ENCODE measurements at places on chromosomes 3 and 15.
A peak's percentile ranks its signal among the peaks of the same experiment; 100 is the strongest.

GRCh38 chr3:50749822-50750221, 75.1 kb downstream of the DOCK3 start:
- no peak for DNase-seq

DNA sequence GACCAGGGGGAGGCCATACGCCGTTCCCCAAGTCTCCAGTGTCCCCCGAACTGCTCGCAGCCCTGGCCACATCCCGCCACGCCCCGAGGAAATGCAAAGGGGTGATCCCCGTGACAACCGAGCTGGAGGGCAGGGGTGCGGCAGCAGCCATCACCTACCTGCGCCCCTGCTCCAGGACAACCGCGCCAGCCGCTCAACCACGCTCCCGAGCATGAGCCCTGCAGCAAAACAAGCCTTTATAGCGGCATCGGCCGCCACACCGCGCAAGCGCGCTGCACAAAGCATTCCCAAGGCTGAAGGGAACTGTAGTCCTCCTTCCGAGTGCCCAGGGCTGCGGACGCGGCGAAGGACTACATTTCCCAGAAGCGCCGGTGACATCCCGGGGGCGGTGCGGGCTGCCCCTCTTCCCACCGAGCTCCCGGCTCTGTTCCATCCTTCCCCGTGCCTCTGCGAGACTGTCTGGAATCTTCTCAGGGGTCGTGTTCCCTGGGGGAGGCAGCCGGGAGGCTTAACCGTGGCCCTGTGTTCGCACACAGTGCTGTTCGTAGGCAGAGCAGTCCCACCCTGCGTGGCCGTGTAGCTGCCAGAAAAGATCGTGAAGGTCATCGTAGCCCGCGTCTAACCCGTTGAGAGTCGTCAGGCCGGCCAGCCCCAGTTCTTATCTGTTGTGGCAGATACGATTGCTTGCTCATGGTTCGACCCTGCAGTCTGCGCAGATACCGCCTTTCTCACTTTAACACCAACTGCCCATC, at the start of gene ABCC5:
TSS of gene ABCC5 (minus strand) at position 213 of the 752 bp plus-strand sequence. CDS start 3,492 bp downstream, outside the sequence.
- peak; percentile 97 for DNase-seq

DNA sequence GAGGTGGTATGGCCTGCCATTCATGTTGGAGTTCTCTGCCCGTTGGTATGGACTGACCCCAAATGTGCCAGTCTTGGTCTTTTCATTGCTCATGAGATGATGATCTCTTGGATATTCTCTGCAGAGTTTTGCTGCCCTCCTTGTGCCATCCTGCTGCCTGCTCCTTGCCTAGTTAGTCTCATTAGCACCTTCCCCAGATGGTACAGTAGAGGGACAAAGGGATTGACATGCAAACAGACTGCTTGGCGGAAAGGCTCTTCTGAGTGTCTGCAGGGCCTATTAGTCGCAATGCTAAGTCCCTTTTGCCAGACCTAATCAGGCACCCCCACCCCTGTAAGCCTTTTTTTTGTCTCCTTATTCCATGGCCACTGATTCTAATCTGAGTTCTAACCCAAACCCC, 90.6 kb downstream of the ARNT2 start:
- no peak for DNase-seq

GRCh38 chr3:183812761-183813445, 12.5 kb downstream of the MAP6D1 start:
- DNase-seq, result no peak

GRCh38 chr3:32817257-32817557, 590 bp upstream of the TRIM71 start:
- peak; percentile 44 for DNase-seq

GRCh38 chr15:25937796-25938195, 74.7 kb upstream of the ATP10A start:
- DNase-seq, result no peak

GRCh38 chr15:67735896-67736295, 89.4 kb upstream of the SKOR1 start:
- DNase-seq, result no peak

GRCh38 chr3:50237133-50237651, 1.2 kb downstream of the GNAI2 start:
- DNase-seq, result peak; percentile 61

DNA sequence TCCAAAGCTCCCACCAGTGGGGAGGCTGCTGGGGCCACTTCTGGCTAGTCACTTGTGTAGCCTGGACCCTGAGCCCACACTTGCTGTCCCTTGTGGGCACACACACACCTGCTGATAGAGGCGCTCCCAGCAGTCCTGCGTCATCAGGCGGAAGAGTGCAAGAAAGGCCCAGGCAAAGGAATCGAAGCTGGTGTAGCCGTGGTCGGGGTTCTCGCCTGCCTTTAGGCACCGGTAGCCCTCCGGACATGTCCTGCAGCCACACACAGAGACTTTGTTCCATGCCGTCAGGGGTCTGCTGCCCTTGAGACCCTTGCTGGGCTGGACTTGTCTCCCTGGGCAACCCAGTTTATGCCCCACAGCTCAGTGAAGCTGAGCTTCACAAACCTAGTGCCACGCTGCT, 42.9 kb downstream of the SCN5A start:
- no peak for DNase-seq

DNA sequence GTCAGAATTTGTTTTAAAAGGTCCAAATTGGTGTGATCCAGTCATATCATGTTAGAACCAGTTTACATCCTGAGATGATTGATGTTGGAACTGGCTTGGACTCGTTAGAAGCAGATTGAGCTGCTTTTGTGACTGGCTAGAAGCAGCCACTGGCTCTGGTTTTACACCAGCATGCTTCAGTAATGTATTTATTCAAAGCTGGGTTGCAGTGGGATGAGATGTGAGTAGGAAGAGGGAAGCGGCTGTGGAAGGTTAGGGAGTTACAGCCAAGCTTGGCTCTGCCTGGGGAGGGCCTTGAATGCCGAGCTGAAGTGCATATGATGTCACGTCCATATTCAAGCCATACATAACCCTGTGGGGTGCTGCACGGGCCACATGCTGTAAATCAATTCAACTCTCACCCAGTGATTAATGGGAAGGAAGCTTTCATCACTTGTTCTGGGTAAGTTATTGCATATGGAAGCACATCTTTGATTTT, 104.0 kb upstream of the SMAD3 start:
- DNase-seq, result no peak

- DNase-seq, result no peak
These were observed 29.6 kb downstream of the MSL2 start for GRCh38 chr3:136166507-136166906.

DNA sequence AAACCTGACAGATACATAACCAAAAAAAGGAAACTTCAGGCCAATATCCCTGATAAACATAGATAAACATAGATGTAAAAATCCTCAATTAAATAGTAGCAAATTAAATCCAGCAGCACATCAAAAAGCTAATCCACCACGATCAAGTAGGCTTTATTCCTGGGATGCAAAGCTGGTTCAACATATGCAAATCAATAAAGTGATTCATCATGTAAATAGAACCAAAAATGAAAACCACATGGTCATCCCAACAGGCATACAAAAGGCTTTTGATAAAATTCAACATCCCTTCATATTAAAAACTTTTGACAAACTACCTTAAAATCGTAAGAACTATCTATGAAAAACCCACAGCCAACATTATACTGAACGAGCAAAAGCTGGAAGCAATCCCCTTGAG, 882.2 kb downstream of the NTRK3 start:
- no peak for DNase-seq

- DNase-seq, result no peak
These were observed 12.8 kb downstream of the AHSG start for GRCh38 chr3:186625600-186626042.

DNA sequence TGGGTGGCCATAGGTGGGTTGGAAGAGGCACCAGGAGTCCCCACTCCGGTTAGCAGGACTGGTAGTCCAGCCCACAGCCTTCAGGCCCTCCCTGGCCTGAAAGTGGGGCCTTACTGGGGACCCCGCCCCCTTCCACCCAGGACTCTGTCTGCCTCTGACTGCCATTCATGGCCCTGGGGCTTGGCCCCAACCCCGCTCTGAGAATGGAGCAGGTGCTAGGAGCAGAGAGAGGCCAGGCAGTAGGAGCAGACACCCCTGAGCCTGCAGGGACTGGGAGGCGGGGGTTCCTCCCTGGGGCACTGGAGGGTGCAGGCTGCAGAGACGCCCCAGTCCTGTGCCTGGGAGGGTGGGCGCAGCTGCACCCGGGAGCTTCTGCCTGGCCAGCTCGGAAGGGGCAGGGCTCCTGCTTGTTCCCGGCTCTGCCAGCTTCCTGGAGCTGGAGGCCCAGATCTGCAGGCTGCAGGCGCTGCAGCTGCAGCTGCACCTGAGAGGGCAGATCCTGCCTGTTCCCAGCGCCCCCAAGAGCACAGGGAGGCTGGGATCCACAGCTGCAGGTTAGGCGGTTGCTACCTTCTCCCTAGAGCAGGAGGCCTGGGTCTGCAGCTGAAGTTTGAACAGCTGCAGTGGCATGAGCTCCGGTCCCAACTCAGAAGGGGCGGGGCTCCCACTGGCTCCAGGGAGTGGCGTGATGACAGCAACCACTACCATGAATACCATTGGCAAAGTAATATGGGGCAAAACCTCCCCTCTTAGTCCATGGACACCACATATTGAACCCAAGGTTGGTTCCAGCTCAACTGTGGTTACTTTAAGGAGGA, 194.7 kb downstream of the SQOR start:
- DNase-seq, result no peak

DNA sequence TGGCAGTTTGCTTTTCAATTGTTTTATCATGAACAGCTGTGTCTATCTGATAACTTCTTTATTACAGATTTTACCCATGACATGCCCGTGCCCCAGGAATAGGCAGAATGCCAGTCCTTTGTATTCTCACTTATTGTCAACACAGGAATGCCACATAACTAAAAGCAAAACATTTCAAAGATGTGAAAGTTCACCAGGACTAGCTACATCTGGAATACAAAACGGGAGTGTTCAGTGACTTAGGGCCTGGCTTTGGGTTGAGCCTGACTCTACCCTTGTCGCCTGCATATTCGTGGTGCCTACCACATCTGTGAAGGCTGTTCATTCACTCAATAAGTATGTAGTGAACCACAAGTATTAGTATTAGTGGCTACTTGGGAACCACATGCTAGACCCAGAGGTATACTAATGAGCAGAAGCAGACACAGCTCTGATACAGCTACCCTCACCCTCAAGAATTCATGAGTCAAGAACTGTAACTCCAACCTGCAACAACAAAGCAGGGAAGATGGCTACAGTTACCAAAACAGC, 2.9 kb downstream of the TNFSF10 start:
- DNase-seq, result peak; percentile 51

DNA sequence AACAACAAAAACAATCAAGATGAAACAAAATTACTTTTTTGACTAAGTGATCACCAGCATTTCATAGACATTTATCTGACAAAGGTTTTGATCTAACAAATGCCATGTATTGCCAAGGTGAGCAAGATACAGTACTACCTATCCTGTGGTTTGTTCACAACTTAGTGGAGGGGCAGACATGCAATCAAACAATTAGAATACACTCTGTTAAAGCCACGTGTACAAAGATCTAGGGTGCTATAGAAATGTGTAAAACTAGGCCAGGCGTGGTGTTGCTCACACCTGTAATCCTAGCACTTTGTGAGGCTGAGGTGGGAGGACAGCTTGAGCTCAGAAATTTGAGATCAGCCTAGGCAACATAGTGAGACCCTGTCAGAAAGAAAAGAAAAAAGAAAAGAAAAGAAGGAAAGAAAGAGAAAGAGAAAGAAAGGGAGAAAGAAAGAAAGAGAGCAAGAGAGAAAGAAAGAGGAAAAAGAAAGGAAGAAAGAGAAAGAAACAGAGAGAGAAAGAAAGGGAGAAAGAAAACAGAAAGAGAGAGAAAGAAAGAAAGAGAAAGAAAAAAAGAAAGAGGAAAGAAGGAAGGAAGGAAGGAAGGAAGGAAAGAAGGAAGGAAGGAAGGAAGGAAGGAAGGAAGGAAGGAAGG, 1.4 kb upstream of the TRIM69 start:
- no peak for DNase-seq

GRCh38 chr3:195025056-195025883, 245.7 kb downstream of the XXYLT1 start:
- DNase-seq, result no peak

DNA sequence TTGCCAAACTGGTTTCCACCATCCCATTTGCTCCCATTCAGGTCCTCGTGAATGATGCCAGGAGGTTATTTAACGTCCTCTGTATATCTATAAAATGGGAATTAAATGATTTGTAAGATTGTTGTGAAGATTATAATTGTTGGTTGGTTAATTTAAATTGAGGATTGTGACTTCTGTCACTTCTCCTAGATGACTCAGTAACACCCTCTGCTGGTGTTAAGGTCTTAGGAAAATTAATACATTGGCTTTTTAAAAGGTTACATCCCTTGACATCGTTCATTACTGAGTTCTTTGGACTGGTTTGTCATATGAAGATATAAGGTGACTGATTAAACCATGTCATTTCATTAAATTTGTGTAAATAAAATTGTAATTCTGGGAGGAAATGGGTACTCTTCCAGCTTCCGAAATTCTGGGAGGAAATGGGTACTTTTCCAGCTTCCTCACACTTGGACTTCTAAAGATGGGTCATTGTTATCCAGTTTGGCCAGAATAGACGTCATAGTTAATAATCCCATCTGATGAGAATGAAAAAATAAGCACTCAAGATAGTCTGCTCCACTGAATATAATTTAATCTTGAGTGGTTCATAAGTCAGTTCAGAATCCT, 33.3 kb upstream of the PAQR5 start:
- peak; percentile 77 for DNase-seq

- peak; percentile 51 for DNase-seq
These were observed 59.1 kb downstream of the TRIM42 start for GRCh38 chr3:140736863-140737460.

- peak; percentile 42 for DNase-seq
These were observed 102.4 kb upstream of the RASGRP1 start for GRCh38 chr15:38666865-38667510.

GRCh38 chr15:67063689-67064606, 1.5 kb upstream of the SMAD3 start:
- no peak for DNase-seq

DNA sequence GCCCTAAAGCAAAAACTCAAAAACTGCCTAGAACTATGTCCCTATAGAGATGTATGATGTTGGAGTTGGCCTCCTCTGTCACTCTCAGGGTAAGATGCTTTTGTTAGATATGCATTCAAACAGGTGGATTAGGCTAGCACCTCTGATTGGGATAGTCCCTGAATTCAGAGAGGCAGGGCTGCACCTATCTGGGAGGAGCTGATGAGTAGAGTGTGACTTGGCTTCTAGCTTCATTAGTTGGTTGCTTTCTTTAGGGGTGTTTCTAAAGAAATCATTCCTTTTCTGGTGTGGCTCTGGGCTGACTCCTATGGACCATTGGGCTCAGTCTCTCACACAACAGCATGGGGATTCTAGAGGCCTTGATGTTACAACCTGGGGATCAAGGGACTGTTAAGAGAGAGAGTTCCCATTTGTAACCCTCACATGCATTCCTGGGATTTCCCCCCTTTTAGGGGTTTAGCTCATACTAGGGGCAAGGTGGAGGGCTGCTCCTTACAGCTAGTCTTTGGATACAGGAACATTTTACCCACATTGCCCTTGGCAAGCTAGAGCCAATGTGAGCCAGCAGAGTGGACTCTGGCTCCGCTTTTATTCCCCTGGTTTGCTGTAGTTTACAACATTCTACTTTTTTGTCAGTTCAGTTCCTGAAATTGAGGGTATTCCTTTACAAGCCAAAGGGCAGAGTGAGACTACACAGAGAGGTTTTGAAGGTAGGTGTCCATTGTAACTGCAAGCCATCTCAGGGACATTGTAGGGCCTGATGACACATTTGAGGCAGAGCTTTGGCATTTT, 7.5 kb downstream of the ZNF592 start:
- no peak for DNase-seq

Data from hematopoietic multipotent progenitor cell treated with erythropoietin and hydrocortisone succinate and interleukin-3 and kit ligand, for 4 days (in vitro differentiated cells).